ENCODE measurements at places on chromosomes 3 and 15.
A peak's percentile ranks its signal among the peaks of the same experiment; 100 is the strongest.

DNA sequence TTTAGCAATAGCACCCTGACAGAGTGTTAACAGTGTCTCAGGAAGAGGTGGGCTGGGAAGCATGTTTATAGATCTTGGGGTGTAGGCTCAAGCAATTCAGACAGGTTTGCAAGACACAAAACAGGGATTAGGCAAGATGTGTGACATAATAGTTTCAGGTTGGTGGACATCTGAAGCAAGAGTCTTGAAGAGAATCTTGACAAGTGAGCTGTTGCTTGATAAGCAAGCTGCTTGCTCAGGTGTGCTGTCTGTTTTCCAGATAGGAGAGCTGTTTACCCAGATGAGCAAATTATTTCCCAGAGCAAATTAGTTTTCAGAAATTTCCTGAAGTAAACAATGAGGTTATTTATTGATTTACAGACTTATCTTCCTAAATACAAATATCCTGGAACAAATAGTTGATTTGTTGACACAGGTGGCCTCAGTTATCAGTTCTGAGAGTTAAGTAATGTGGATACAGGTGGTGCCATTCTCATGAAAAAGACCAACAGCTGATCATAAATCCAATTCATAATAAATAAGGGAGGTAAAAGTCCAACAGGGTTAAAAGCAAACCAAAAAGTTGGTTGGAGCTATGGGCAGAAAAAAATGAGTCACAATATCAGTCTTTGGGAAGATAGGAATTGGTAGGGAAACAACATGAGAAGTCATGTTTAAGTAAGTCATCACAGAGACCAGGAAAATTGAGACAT, 437.3 kb downstream of the TBL1XR1 start:
- DNase-seq, result no peak

- DNase-seq, result no peak
These were observed 1.9 kb upstream of the IGDCC4 start for GRCh38 chr15:65424683-65425082.

GRCh38 chr3:126081618-126082361, 2.1 kb downstream of the SLC41A3 start:
- no peak for DNase-seq

- no peak for DNase-seq
These were observed 128.3 kb downstream of the TPRA1 start for GRCh38 chr3:127462111-127462655.

DNA sequence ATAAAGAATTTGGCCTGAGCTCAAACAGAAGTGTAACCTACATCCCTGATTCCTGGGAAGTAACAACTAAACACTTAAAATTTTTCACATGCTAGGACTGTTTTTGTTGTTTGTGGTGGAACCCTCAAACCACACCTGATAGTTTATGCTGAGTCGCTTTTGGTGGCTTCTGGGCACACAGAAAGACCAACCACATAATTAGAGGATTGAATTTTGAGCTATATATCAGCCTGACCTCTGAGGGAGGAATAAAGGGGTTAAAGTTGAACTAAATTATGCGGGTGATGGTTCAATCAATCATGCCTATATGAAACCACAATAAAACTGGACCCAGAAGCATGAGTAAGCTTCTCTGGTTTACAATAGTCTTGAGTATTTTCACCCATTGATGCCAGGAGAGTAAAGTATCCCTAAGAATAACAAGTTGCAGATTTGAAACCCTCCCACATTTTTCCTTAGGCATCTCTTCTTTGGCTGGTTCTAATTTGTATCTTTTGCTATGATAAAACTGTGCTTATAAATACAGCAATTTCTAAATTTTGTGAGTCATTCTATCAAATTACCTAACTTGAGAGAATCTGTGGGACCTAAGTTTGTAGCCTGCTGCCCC, 1304.5 kb upstream of the GBE1 start:
- DNase-seq, result no peak

DNA sequence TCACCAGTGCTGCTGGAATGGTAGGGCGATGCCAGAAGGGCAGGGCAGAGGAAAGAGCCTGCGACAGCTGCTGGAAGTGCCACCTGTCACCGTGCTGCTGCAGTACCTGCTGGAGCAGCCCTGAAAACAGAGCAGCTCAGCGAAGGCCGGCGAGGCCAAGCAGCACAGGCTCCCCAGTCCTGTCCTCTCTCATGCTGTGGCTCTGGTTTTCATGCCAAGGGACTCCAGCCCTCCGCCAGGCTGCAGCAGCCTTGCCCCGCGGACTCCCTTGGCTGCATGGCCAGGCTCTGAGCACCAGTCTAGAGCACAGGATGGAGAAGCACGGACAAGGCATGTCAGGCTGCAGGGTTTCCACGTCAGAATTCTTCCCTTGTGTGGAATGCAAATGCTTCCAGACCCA, 43.9 kb downstream of the ADCY5 start:
- peak; percentile 35 for DNase-seq

GRCh38 chr15:69656271-69657030, 203.8 kb downstream of the RPLP1 start:
- DNase-seq, result no peak

GRCh38 chr15:33810073-33810595, 158.2 kb upstream of the CHRM5 start:
- DNase-seq, result no peak
